Dermis microvascular lymphatic vessel endothelial cell (primary cell): ENCODE measurements at places on chromosomes 1 and 21. TPM values are rescaled to one million over a fixed set of nuclear protein-coding genes. Genes with fewer than 3 reads are reported as not detected.

Gene OR2T29
- not detected in 2 replicates for total RNA-seq

Gene ZNF648
- not detected in 2 replicates for total RNA-seq

Gene SLC1A7
- total RNA-seq = not detected in 2 replicates

Gene SYCP1
- not detected in 2 replicates for total RNA-seq

Gene S100A8
- not detected in 2 replicates for total RNA-seq

Gene AUNIP
- total RNA-seq = 1.4 and 3.2 TPM in 2 replicates

Gene AMY2B
- 0.90 and 1.9 TPM in 2 replicates for total RNA-seq

Gene BRDT
- not detected in 2 replicates for total RNA-seq
